Endodermal cell (in vitro differentiated cells): ENCODE measurements at places on chromosomes 16 and 17. TPM values are rescaled to one million over a fixed set of nuclear protein-coding genes. Genes with fewer than 3 reads are reported as not detected.

DNA sequence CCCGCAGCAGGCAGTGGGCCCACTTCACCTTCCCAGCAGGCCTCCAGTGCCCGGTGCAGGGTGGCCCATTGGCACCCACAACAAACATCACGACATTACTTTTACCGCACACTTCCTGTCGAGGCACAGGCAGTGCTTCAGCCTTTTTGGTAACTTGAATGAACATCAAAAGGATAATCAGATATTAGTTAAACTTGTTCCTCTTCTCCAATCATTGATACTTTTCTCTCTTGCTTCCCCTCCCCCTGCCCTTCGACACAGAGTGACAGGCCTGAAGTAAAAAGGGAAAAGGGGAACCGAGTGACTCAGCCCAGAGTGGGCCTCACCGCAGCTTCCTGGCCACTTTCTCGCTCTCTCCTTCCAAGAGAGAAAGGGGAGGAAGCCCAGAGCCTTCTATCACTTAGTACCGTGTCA lies 507.0 kb downstream of the MAF start:
- DNase-seq, result no peak

DNA sequence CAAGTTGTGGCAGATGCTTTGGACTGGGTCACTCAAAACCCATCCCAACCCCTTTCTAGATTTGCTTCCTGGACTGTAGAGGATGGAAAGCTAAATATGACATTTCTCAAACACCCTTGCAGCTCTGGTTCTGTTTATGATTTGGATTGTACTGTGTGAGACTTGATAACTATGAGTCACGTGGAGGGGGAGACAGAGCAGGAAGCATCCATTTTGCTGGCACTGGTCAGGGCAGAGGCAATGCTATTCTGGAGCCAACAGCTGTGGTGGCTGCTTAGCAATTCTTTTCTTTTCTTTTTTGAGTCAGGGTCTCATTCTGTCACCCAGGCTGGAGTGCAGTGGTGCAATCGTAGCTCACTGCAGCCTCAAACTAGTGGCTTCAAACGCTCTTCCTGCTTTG lies 13.6 kb upstream of the TERF2 start:
- DNase-seq, result no peak

Gene BIRC5
- total RNA-seq, result 57.6 and 59.7 TPM in 2 replicates

Gene GSG1L2
- total RNA-seq, result not detected in 2 replicates
